ENCODE measurements at places on chromosomes 7 and 10. TPM values are rescaled to one million over a fixed set of nuclear protein-coding genes. Genes with fewer than 3 reads are reported as not detected.
A peak's percentile ranks its signal among the peaks of the same experiment; 100 is the strongest.

The ELN gene
- total RNA-seq = 6.9 TPM

The PRR15 gene
- total RNA-seq = 129 TPM

The DDX50 gene
- total RNA-seq = 22.6 TPM

GRCh38 chr7:139589474-139589873 is 66.0 kb downstream of the CLEC2L start:
- no peaks in the 10 kb centered on the region for H3K27me3 ChIP-seq
- H3K4me3 ChIP-seq = no peak overlapping the region
- H3K36me3 ChIP-seq = no peaks in the 10 kb centered on the region
- H3K27ac ChIP-seq = no peak overlapping the region
- no peaks in the 10 kb centered on the region for H3K4me1 ChIP-seq

- no peak for DNase-seq
- no peaks in the 10 kb centered on the region for H3K4me1 ChIP-seq
- H3K27ac ChIP-seq = no peak overlapping the region
- H3K27me3 ChIP-seq = no peaks in the 10 kb centered on the region
- H3K4me3 ChIP-seq = no peak overlapping the region
- H3K36me3 ChIP-seq = no peaks in the 10 kb centered on the region
These were observed 579.8 kb downstream of the PARD3 start for GRCh38 chr10:34235164-34235832.

DNA sequence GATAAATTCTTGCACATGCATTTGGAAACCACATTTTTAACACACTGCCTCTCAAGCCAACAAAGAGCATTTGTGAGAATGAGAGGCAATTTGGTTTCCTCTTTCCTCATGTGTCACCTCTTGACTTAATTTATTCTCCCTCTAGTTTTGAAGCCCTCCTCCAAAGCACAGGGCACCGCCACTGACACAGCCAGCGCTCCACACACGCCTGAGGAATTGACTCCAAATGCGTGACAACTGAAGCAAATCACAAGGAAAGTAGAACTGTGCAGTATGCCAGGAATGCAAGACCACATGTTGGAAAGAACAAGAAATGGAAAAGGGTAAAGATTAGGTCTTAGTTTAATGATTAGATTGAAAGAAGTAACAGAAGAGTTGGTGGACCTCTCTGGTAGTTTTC is 173.3 kb downstream of the LSM5 start:
- no peaks in the 10 kb centered on the region for H3K4me1 ChIP-seq
- no peak overlapping the region for H3K27ac ChIP-seq
- no peak for DNase-seq
- H3K4me3 ChIP-seq = no peak overlapping the region

GRCh38 chr7:110105307-110105706 is 985.6 kb upstream of the LRRN3 start:
- no peak for DNase-seq
- H3K4me3 ChIP-seq = no peak overlapping the region
- no peaks in the 10 kb centered on the region for H3K27me3 ChIP-seq
- H3K4me1 ChIP-seq = no peaks in the 10 kb centered on the region

DNA sequence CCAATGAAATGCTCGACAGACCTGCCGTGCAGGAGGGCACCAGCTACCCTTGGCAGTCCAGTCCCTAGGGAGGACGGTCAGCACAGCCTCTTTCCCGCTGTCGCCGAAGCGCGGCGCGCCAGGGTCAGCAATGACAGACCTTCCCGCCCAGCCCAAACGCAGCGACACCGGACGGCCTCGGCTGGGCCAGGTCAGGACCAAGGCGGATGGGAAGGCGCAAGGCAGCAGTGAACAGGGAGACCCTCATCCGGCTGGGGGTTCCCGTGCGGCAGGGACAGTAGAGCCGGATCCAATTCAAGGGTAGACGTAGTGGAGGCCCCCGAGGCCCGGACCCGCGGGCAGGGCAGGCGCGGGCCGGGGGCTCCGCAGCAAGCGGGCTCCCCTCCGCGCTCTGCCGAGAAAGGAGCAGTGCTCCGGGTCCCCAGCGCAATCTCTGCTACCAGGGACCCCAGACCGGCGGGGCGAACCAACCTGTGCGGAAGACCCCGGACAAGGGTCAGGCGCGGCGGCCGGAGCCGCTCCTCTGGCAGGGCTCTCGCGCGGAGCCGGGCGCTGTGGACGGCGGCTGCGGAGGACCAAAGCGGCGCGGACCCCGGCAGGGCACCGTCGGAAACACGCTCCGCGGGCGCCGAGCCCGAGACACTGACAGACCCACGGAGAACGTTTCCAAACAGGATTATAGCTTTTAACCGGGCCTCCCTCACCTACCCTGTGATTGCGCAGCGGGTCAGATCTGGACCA is at the start of gene SEC31B:
Gene SEC31B, minus strand, starts transcription at position 551 of the 741 bp plus-strand sequence. CDS start 2,909 bp downstream, outside the sequence.
- H3K27me3 ChIP-seq = peaks cover 3% of the 10 kb centered on the region
- no peaks in the 10 kb centered on the region for H3K4me1 ChIP-seq
- H3K27ac ChIP-seq = no peak within 1 kb of the TSS
- peaks cover 4% of the 10 kb centered on the region for H3K36me3 ChIP-seq
- peak within 1 kb of the TSS; percentile 37 for H3K4me3 ChIP-seq
- DNase-seq = peak; percentile 30

GRCh38 chr10:48981310-48981907 is 41.8 kb upstream of the LRRC18 start:
- H3K27me3 ChIP-seq = no peaks in the 10 kb centered on the region
- no peaks in the 10 kb centered on the region for H3K36me3 ChIP-seq
- no peak overlapping the region for H3K4me3 ChIP-seq
- DNase-seq = peak; percentile 51
- H3K4me1 ChIP-seq = no peaks in the 10 kb centered on the region

GRCh38 chr7:27148756-27149641 is 1.4 kb upstream of the HOXA6 start:
- no peaks in the 10 kb centered on the region for H3K36me3 ChIP-seq
- no peaks in the 10 kb centered on the region for H3K27me3 ChIP-seq
- peaks cover 17% of the 10 kb centered on the region for H3K4me1 ChIP-seq
- DNase-seq = peak; percentile 76
- H3K27ac ChIP-seq = peak overlapping the region; percentile 97

GRCh38 chr10:60733826-60734225 is 44.5 kb upstream of the CDK1 start:
- no peaks in the 10 kb centered on the region for H3K27me3 ChIP-seq
- H3K27ac ChIP-seq = no peak overlapping the region

DNA sequence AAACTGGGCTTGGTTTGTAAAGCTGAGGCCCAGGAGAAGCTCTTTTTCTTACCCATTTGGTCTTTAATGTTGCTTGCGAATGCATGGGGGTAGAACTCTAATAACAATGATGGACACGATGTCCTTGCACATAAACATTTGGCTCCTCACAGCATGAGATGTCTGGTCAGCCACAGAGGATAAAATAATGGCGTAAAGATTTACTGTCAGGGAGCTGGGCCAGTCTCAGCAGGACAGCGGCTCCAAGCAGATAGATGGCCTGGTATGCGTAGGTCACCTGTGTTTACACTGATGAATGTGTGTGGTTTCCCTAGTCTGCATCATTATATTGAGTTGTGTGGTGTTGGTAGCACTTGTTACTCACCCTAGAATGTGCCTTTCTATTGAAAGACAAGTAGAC is 537.4 kb downstream of the CNTNAP2 start:
- no peaks in the 10 kb centered on the region for H3K27me3 ChIP-seq
- H3K36me3 ChIP-seq = no peaks in the 10 kb centered on the region
- DNase-seq = no peak
- no peak overlapping the region for H3K4me3 ChIP-seq

DNA sequence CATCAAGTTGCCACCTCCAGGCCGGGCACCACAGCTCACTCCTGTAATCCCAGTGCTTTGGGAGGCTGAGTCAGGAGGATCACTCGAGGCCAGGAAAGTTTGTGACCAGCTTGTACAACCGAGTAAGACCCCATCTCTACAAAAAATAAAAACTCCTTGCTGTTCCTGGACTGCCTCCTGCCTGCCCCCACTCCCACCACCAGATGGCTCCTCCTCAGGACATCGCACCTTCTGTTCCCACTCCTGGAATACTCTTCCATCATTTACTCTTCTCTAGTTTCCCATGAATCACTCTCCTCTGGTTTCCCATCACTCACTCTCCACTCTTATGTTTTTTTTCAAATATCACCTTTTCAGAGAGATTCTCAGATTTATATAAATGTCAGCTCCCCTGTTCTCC is 540.7 kb downstream of the CALN1 start:
- H3K36me3 ChIP-seq = no peaks in the 10 kb centered on the region
- no peak overlapping the region for H3K27ac ChIP-seq
- H3K27me3 ChIP-seq = no peaks in the 10 kb centered on the region
- no peak overlapping the region for H3K4me3 ChIP-seq

DNA sequence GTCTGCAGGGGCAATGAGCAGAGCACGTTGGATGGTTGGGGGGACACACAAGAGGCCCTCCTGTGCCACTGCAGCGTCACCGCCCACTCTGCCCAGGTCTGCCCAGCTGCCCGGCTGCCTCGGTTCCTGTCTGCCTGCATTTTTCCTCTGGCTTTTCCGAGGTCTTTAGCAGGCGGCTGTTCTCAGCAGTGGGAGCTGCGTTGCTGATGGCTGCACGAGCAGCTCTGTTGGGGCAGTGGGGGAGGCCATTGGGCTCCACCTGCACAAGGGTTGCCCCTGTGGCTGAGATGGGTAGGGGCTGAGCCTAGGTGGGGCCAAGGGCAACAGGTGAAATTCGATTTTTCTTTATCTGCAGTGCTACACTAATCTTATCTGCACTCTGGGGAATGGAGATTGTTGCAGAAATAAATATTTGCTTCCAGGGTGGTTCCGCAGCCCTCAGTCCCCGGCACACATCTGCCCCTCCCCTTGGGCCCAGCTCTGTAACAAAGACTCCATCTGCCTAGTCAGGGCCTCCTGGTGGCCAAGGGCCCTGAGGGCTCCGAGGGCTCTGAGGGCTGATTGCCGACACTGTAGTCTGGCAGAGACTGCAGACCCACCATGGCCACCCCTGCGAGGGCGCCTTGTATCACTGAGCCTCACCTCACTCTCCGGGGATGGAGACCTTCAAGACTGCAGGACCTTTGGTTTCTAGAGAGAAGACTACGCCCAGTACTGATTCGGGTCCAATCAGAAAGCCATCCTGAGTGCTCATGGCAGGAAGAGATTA is 141.7 kb upstream of the SHH start:
- H3K4me3 ChIP-seq = no peak overlapping the region
- H3K4me1 ChIP-seq = no peaks in the 10 kb centered on the region
- peak; percentile 50 for DNase-seq
- peak overlapping the region; percentile 7 for H3K27ac ChIP-seq
- no peaks in the 10 kb centered on the region for H3K27me3 ChIP-seq
- no peaks in the 10 kb centered on the region for H3K36me3 ChIP-seq

DNA sequence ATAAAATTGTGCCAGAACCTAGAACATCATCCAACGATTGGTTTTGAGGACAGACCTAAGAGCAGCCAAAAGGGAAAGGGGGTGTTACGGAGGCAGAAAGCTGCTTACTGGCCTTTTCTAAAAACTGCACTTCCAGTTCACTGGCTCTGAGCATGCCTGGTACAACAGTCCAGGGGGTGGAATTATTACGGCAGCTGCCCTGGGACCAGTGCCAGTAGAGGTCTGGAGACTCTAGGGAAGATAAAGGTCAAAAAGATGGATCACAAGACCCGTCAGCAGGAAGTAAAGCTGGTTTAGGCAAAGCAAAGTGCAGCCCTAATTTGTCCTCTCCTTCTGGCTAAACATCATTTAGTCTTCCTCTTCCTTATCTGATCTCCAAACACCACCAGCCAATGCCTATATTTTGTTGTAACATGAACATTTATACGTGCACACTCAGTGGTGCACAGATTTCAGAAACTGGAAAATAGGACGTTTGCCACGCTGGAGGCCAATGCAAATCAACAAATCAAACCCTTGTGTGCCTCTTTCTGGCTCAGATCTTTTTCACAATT is 216.4 kb upstream of the DPP6 start:
- H3K36me3 ChIP-seq = no peaks in the 10 kb centered on the region
- no peak overlapping the region for H3K27ac ChIP-seq
- H3K27me3 ChIP-seq = no peaks in the 10 kb centered on the region

GRCh38 chr7:32915041-32915536 is 23.5 kb upstream of the KBTBD2 start:
- no peaks in the 10 kb centered on the region for H3K36me3 ChIP-seq
- no peak overlapping the region for H3K27ac ChIP-seq
- H3K4me3 ChIP-seq = no peak overlapping the region

DNA sequence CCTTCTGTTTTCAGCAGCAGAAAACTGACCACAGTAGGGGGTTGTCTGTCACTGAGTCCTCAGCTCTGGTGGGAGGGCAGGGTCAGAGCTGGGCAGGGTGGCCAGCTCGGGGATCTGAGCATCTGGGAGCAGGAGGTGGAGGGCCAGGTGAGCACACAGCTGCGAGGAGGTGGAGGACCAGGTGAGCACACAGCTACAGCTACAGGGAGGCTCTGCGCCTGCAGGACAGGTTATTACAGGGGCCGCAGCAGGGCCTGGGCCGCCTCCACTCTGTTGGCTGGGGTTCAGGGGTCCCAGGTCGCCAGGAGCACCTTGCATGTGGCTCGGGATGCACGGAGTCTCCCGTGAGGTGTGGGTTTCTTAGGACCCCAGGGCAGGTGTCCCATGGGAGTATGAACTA is 52.4 kb upstream of the PRKAR1B start:
- H3K27me3 ChIP-seq = no peaks in the 10 kb centered on the region
- no peak for DNase-seq
- no peak overlapping the region for H3K4me3 ChIP-seq
- H3K27ac ChIP-seq = no peak overlapping the region
- no peaks in the 10 kb centered on the region for H3K36me3 ChIP-seq

DNA sequence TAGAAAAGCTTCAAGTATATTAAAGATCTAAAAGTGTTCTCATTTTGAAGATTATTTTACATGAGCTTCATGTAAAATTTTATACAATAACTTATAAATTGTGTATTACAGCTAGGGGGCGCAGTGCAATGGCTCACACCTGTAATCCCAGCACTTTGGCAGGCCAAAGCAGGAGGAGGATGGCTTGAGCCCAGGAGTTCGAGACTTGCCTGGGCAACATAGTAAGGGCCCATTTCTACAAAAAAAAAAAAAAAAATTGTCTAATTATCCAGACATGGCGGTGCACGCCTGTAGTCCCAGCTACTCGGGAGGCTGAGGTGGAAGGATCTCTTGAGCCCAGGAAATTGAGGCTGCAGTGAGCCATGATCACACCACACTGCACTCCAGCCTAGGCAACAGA is 16.6 kb downstream of the ACBD5 start:
- no peak overlapping the region for H3K27ac ChIP-seq
- peak; percentile 42 for DNase-seq
- H3K36me3 ChIP-seq = peaks cover 5% of the 10 kb centered on the region

DNA sequence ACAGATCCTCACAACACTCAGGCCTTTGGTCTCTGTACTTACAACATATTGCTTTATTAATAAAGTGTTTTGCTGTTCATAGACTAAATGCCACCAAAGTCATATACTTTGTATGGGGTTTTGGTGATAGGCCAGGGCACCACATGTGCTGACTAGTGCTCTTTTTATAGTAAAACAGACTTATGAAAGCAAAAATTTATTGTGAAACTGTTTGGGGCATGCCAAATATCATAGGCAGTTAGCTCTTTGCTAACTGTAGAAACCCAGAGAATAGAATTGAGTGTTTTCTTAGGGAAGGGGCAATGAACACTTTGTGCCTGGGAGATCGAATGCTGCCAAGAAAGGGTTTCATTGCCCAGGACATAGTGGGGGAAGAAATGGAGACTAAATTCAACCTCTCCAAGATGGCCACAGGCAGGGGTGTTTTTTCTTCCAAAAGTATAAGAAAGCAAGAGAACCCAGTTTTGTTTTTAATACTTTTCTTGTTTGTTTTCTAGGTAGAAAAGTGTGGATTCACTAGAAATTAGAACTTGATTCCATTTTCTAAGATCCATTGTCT is 142.7 kb downstream of the TRIL start:
- no peak for DNase-seq
- H3K27me3 ChIP-seq = no peaks in the 10 kb centered on the region
- no peaks in the 10 kb centered on the region for H3K36me3 ChIP-seq
- H3K4me3 ChIP-seq = no peak overlapping the region
